Suppressor macrophage (primary cell): ENCODE measurements at places on chromosomes 7 and 10.
A peak's percentile ranks its signal among the peaks of the same experiment; 100 is the strongest.

DNA sequence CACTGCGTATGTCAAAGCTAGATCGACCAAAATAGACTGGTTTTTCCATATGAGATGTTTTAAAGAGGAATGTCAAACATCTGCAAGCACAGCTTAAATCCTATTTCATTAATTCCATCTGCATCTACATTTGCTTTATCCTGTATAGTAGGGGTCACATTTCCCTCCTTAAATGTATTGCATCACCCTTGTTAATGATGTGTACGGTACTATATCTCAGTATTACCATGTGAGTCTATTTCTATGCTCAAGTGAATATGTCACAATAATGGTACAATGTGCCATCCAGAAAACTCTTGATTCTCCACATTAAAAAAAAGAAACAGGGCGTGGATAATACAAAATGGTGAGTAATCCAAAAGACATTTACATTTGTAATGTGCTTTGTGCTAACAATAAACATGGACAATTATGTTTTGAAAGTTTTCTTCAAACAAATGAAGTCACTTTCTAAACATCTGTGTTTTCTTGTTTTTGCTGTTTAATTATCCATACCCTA is 56.6 kb downstream of the TWIST1 start:
- DNase-seq = no peak

- DNase-seq = peak; percentile 37
Measured at GRCh38 chr7:33107136-33108066, 1.8 kb downstream of the RP9 start.

GRCh38 chr10:68224810-68225209 is 7.1 kb downstream of the ATOH7 start:
- no peak for DNase-seq

DNA sequence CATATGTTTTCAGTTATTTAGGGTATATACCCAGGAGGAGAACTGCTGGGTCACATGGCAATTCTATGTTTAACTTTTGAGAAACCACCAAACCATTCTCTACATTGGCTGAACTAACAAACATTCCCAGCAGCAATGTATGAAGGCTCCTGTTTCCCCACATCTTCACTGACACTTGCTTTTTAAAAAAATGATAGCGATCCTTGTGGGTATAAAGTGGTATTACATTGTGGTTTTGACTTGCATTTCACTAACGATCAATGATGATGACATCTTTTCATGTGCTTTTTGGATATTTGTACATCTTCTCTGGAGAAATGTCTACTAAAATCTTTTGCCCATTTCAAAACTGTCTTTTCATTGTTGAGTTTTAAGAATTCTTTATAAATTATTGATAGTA is 51.2 kb upstream of the ANAPC16 start:
- peak; percentile 30 for DNase-seq

DNA sequence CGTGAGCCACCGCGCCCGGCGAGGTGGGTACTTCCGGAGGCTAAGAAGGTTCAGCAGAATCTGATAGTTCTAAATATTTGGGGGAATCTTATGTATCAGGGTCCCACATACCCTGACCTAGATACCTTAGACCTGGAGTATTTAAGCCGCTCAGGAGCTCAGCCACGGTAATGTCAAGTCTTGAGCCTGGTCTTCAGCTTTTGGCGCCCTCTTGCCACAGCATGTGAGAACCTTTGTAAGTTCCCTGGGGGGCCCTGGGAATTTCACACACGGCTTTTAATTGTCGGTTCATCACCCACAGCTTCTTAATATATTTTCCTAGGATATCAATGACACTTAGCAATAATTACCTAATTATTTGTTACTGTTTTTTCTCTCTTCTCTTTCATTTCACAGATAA is 324.3 kb upstream of the GALNT17 start:
- no peak for DNase-seq

DNA sequence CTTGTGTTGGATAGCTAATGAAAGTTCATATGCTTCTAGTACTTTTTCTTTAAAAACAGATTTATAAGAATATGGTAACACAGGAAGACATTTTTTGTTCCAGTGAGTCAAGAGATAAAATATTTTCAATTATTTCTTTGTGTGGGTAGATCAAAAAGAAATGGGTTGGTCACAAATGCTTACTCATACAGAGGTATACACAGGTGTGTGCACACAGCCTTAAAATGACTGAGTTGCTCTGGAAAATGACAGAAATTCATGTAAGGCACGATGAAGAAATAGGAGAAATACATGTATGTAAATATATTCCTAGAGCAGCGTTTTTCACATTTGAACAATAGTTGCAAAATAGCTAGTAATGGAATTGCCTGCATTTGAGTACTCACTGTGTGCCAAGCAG is 66.0 kb downstream of the ST7 start:
- DNase-seq = no peak

DNA sequence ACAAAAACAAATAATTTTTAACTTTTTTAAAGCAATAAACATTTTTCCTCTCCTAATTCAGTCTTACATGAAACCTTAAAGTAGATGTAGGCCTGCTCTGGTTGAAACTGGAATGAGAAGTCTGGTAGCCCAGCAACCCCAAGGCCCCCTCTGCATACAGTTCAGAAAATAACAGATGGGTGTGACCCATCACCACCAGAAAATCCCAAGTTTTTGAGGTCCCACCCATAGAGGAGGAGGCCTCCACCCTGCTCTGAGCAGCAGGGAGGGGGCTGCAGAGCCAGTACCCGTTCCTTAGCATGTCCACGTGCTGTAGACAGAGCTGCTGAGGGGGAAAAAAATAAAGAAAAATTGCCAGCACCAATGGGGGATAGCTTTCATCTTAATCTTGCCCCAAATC is 122.7 kb downstream of the WNT2 start:
- no peak for DNase-seq

DNA sequence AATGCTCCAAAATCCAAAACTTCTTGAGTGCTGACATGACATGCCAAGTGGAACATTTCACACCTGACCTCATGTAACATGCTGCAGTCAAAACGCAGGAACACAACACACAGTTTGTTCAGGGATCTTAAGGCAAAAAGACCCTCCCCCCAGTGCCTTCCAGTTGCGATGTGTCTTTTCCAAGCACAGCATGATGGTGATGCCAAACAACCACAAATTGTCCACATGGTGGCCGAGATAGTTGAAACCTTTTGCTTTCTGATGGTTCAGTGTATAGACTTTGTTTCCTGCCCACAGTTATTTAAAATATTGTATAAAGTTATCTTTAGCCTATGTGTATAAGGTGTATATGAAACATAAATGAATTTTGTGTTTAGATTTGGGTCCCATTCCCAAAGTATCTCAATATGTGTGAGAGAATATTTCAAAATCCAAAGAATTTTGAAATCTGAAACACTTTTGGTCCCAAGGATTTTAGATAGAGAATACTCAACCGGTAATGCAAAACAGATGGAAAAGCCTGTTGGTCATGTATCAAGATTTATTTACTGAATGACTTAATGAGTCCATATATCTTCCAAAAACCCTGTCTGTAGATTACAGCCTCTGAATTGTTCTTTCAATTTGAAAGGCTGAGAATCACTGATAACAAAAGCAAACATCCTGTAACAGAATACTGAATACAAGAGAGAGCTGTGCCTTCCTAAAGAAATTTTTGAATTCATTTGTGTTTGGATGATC is 93.4 kb upstream of the OIT3 start:
- no peak for DNase-seq

- DNase-seq = no peak
Measured at GRCh38 chr7:7201578-7202374, 19.4 kb downstream of the C1GALT1 start.

- no peak for DNase-seq
Measured at GRCh38 chr10:28983799-28984198, 305.1 kb upstream of the LYZL1 start.

GRCh38 chr7:20507157-20507556 is 108.3 kb upstream of the ABCB5 start:
- no peak for DNase-seq

DNA sequence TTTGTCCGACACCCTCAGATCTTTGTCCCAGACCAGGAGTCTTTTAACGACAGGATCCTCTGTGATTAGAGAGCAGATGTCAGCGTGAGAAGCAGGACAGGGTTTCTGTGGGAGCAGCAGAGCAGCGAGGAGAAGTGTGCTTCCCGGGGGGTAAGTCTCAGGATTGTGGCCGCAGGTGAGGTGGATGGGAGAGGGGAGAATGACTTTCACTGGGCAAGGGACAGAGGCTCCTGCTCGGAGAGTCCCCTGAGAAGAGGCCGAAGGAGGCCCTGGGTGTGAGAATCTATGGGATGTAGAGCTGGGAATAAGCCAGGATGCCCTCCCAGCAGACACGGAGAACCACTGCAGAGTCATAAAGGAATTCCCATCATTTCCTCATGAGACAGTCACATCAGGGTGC is 10.4 kb upstream of the RBAK start:
- DNase-seq = no peak

GRCh38 chr7:85554236-85555178 is 367.7 kb upstream of the SEMA3D start:
- peak; percentile 52 for DNase-seq

DNA sequence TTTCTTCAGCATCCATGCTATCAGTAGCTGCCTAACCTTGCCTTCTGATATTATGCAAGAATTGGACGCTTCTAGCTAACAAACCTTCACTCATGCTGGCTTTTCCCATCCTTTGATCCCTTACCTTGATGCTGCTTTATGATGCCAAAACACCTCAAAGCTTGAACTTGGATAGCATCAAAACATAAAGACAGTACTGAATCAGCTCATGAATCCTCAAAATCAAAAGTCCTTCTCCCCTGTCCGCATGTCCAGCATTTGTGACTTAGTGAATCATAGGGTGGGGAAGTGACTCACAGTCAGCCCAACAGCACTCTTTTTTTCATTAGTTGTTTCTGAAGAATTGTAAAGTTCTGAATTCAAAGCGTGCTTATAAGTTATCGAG is 89.5 kb upstream of the PIK3CG start:
- DNase-seq = peak; percentile 61

GRCh38 chr7:40219917-40220316 is 85.1 kb downstream of the SUGCT start:
- DNase-seq = no peak

- peak; percentile 59 for DNase-seq
Measured at GRCh38 chr7:70033226-70033625, 435.0 kb downstream of the AUTS2 start.

DNA sequence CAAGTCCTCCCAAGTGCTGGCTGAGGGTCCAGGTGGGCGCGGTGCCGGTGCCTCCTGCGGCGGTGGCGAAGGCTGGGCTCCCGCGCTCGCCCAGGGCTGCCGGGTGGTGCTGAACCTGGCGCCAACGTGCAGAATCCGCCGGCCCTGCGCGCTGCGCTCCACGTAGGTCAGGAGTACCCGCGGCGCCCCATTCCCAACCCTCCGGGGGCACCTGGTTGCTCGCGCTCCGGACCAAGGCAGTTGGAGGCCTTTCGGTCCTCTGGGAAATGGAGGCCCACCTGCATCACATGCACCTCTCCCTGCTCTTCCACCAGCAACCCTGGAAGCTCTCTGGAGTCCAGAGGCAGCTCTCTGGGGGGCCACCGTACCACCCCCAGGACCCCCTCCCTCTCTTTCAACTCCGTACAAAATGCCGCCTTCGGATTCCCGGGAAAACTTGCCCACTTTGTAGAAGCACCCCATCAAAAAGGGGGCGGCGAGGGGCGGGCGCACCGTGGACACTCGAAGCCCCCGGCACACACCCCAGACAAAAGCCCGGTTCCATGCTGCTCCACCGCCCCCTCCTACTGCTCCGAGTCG is 745 bp downstream of the SLC16A9 start:
- no peak for DNase-seq

- no peak for DNase-seq
Measured at GRCh38 chr7:154304740-154305700, 252.8 kb downstream of the DPP6 start.

- DNase-seq = no peak
Measured at GRCh38 chr10:113893570-113893969, 39.1 kb downstream of the NHLRC2 start.

DNA sequence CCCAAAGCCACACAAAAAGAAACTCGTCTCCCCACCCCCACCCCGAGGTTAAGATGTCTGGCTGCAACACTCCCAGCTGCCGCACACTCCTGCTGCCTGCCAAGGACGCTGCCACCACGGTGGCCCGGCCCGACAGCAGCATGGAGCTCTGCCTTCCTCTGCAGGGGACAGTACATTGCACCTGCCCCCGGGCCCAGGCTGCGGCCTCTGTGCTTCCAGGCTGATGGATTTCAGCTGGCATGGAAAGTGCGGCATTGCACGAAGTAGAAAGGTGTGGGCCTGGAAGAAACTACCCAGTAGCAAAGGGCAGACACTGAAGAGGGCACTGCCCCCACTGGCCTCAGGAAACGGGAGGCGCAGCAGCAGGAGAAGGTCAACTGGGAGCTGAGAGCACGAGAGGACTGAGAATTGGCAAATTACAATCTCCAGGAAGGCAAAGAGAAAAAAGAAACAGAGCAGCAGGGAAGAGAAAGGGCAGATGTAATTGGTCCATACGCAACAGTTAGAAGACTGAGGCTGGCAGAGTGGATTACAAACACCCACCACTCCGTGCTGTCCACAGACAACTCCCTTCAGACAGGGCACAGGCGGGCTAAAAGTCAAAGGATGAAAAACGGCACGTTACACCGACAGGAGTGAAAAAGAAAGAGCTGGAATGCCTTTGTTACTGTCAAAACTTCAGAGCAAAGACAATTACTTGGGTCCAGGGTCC is 117.1 kb upstream of the DIP2C start:
- DNase-seq = no peak

- peak; percentile 9 for DNase-seq
Measured at GRCh38 chr7:116511552-116512519, 12.3 kb downstream of the CAV2 start.

- DNase-seq = no peak
Measured at GRCh38 chr7:128309976-128310375, 33.7 kb downstream of the RBM28 start.

DNA sequence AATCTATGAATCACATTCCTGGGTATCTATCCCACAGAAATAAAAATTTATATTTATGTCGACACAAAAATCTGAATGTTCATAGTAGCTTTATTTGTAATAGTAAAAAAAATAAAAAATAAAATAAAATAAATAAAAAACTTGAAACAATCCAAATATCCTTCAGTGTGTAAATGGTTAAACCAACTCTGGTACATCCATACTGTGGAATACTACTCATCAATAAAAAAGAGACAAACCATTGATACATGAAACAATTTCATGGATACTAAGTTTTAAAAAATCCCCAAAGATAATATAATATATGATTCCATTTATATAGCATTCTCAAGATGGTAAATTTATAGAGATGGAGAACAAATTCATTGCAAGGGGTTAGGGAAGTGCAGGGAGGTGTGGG is 48.6 kb downstream of the USP6NL start:
- no peak for DNase-seq

GRCh38 chr7:74023092-74023536 is 4.9 kb upstream of the ELN start:
- peak; percentile 59 for DNase-seq

- DNase-seq = peak; percentile 37
Measured at GRCh38 chr7:41738336-41738735, 35.4 kb upstream of the INHBA start.

GRCh38 chr10:94353336-94353735 is 9.4 kb downstream of the NOC3L start:
- no peak for DNase-seq

- no peak for DNase-seq
Measured at GRCh38 chr10:120229641-120230040, 227.4 kb upstream of the PLPP4 start.

GRCh38 chr7:10703981-10704380 is 269.7 kb upstream of the PHF14 start:
- no peak for DNase-seq
